ENCODE measurements at places on chromosomes 12 and 14.

GRCh38 chr12:32024884-32025592 lies 65.8 kb downstream of the RESF1 start:
- DNase-seq, result no peak

DNA sequence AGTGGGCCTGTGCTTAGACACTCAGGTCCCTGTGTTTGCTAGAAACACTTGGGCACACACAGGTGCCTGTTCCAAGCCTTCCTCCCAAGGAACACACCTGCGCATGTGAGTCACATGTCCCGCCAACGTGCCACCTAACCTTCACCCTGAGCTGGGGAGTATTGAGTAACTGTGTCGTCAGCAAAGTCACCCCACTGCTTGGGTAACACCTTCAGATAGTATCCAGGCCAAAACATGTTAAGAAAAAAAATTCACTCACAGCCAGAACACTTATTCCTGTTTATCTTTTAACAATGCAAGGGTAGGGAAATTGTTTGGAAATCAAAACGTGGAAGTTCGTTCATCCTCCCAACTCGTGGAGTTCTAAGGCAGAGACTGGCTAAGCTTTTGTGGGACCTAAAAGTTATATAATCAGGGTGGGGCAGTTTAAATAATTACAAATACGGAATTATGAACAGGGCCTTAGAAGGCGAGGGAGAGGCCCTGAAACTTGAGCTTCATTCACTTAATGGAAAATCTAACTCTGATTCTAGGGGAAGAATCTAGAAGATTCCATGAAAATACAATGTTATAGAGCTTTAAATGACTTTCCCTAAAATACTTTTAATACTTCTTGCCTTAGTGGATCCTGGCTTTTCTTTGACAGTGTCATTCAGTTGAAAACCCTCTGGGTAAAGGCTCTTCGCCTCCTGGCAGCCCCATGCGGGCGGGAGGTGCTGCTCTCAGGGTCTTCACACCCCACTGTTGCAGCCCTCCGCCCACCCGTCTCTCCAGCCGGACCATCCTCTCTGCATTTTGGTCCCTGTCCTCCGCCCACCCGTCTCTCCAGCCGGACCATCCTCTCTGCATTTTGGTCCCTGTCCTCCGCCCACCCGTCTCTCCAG lies 30.3 kb upstream of the ADIPOR2 start:
- no peak for DNase-seq

GRCh38 chr14:96502621-96503305 lies 581 bp downstream of the PAPOLA start:
- DNase-seq, result peak; percentile 10

DNA sequence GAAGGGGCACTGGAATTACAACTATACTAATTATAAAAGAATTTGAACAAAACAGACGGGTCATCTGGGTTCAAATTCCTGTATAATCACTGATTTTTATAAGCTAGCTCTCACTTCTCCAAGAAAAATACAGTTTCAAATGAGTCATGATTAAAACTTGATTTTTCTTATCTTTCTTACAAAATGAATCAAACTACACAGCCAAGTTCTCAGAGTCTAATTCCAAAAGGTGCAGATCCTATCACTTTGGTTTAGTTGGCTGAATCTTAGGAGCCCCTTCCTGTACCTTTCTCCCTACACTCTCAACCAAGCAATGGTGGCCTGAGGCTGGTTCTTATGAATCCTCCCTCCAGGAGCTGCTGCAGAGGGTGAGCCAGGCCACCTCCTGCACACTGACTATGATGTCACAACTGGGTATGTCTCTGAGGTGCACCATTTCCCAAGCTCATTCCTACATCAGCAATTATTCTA lies 43.8 kb upstream of the BMP4 start:
- DNase-seq, result no peak

DNA sequence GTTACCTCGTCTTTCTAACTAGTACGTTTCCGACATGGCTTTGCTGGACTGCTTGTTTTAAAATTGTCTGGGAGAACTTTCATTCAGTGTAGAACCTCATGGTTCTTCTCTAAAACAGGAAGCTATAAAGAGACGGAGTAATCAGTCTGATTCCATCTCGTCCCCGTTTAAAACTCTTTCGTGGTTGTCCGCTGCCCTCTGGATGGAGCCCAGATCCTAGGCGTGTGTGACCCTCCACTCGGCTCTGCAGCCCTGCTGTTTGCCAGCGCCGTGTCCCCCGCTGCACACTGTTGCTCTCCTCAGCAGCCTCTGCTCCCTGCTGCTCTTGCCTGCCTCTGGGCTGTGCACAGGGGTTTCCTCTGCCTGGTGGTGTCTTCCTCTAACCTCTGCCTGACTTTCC lies 50.2 kb downstream of the SLC8B1 start:
- DNase-seq, result no peak

- no peak for DNase-seq
Measured at GRCh38 chr12:25518512-25518911, 34.6 kb downstream of the LMNTD1 start.
